Activated T-cell treated with anti-CD3 and anti-CD28 coated beads, Interleukin-2, amount 50 U/mL, for 72 hours (primary cell): ENCODE measurements at places on chromosomes 13 and 19.

GRCh38 chr13:109204252-109204651 is 574.8 kb downstream of the MYO16 start:
- no peak for DNase-seq

GRCh38 chr19:15111758-15112157 is 4.6 kb downstream of the SYDE1 start:
- no peak for DNase-seq

GRCh38 chr13:95296326-95296925 is 4.8 kb downstream of the ABCC4 start:
- DNase-seq, result peak; percentile 24

- no peak for DNase-seq
Measured at GRCh38 chr13:95462801-95463200, 89.7 kb upstream of the CLDN10 start.

DNA sequence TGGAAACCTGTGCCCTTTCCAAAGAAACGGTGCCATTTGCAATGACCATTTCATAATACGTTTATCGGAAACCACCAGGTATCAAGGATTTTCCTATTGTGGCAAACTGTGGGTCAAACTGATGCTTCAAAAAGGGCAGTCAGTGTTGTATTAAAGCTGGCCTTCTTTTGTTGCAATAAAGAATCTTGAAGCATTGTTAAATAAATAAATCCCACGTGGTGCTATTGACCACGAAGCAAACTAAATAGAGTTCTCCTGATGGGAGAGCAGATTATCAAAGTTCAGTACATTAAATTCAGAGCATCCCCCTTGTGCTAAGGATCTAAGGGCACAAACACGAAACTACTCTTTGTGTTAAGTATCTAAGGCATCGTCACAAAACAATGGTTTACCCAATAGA is 545.9 kb upstream of the MIR17HG start:
- DNase-seq, result no peak

- DNase-seq, result no peak
Measured at GRCh38 chr13:39941911-39942551, 286.6 kb downstream of the COG6 start.

- DNase-seq, result no peak
Measured at GRCh38 chr19:39038098-39038497, 5.7 kb upstream of the FBXO27 start.

GRCh38 chr19:16559780-16560276 is 12.4 kb downstream of the SLC35E1 start:
- DNase-seq, result no peak

DNA sequence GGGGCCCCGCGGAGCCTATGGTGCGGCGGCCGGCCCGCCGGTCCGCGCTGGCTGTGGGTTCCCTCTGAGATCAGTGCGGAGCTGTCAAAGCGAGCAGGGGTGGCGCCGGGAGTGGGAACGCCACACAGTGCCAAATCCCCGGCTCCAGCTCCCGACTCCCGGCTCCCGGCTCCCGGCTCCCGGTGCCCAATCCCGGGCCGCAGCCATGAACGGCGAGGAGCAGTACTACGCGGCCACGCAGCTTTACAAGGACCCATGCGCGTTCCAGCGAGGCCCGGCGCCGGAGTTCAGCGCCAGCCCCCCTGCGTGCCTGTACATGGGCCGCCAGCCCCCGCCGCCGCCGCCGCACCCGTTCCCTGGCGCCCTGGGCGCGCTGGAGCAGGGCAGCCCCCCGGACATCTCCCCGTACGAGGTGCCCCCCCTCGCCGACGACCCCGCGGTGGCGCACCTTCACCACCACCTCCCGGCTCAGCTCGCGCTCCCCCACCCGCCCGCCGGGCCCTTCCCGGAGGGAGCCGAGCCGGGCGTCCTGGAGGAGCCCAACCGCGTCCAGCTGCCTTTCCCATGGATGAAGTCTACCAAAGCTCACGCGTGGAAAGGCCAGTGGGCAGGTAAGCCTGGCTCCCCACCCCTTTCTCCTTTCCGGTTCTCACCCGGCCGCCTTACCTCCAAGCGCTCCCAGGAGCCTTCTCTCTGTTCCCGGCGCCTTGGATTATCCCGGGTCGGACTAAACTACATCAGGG is at the start of gene PDX1:
Gene PDX1, plus strand, starts transcription at position 67 of the 743 bp plus-strand sequence. Its CDS starts 139 bp downstream, at position 206.
- DNase-seq, result peak; percentile 66

DNA sequence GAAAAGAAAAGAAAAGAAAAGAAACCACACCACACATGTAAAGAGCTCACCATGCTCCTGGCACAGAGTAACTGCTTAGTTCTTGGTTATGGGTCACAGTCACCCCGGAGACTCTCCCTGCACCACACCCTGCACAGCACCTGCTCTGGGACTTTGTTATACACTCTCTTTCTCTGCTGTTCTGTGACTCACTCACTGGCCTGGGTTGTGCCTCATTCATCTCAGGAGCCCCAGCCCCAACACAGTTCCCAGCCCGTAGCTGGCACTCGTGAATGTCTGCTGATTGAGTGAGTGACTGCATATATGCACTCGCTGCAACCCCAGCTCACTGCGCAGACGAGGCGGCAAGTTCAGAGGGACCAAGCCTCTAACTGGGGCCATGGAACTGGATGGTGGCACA is 22.9 kb upstream of the ZNF507 start:
- DNase-seq, result no peak

GRCh38 chr13:110880627-110881026 is 34.2 kb downstream of the ANKRD10 start:
- DNase-seq, result no peak

- DNase-seq, result no peak
Measured at GRCh38 chr13:60338754-60339153, 58.3 kb upstream of the TDRD3 start.

DNA sequence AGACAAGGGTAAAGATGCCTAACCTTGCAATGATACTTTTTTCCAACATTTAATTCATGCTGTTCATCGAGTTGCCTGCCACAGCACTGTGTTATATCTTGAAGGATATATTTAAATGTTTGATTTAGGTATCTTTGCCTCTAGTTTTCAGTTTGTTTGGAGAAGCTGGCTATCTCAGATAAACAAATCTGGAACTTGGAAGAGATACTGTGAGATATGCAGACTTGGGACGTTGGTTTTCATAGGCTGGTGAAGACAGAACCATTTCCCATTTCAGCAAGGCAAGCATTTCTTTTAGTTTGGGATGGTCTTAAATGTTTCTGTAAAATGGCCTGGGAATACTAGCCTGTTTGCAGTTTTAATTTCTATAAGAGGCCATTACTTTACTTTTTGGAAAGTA is 3.3 kb downstream of the RNASEH2B start:
- no peak for DNase-seq

GRCh38 chr13:111521030-111521429 is 200.6 kb downstream of the TEX29 start:
- DNase-seq, result no peak

DNA sequence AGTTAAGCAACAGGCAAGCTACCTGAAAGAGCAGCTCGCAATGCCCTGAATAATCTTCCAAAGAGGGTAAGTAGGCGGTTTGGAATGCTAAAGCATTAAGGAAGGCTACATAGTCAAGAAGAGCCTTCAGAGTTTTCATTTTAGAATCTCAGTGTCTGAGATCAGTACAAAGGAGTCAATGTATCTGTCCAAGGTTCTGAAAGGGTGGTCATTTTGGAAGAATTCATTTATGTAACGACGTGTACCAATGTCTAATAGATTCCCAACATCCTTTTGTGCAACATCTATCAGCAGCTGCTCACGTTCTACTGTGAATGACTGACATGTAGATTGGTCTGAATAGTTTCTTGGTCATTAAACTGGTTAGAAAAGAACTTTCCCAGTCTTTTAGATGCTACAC is 15.2 kb downstream of the ZNF665 start:
- DNase-seq, result no peak

DNA sequence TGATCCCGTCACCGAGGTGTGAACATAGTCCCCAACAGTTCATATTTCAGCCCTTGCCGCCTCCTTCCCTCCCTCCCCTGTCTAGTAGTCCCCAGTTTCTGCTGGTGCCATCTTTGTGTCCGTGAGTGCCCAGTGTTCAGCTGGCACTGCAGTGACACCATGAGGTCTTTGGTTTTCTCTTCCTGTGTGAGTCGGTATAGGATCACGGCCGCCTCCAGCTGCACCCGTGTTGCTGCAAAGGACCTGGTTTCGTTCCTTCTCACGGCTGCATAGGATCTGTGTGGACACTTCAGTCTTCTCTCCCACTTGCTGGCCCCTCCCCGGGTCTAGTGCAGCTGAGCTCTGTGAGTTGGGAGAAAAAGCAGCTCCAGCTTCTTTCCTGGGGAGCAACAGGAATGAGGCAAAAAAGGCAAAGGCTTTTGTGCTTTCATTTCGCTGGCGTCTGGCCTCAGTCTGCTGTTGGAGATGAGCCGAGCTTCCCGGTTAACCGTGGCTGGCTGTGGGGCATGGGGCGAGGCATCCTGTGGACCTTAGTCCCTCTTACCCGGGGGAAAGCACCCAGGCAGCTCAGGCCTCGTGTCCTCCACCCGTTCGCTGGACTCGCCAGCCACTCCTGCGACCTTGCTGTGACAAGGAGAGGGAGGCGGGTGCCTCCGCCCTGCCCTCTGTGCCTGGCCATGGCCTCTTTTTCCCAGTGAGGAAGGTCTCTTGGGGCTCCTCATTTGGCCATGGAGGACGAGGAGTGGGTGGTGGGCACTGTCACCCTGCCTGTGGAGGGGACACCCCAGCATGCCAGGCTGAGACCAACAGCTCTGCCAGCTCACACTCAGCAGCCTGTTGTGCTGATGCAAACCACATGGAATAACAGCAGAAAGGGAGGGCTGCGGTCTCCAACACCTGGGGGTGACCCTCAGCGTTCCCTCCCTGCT is 196.5 kb downstream of the TEX29 start:
- DNase-seq, result no peak

GRCh38 chr13:28313579-28313978 is 175.2 kb downstream of the PAN3 start:
- DNase-seq, result peak; percentile 27

DNA sequence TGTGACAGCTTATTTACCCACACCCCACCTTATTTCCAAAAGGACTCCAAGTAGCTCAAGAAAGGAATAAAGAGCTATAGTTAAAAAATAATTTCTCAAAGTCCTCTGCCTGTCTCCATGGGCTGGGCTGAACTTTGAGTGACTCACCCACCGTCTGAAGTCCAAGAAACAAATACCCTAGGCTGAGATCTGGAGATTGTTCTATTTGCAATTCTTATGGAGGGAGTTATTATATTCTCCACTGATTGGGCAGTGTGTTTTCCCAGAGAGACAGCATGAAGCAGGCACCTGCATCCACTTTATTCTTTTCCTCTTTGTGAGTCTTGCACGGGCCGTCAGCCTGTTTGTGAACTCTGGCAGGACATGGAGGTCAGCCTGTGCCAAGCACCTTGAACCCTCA is 63.2 kb downstream of the SHISA2 start:
- DNase-seq, result no peak

GRCh38 chr19:34960940-34961679 is 2.9 kb downstream of the ZNF792 start:
- DNase-seq, result no peak

GRCh38 chr13:42277618-42278276 is 5.8 kb downstream of the AKAP11 start:
- no peak for DNase-seq
